ENCODE measurements at places on chromosomes 1 and 21.
A peak's percentile ranks its signal among the peaks of the same experiment; 100 is the strongest.

GRCh38 chr1:203463469-203464062 lies 12.0 kb upstream of the PRELP start:
- no peak for DNase-seq

GRCh38 chr1:2368053-2368744 lies 23.2 kb downstream of the MORN1 start:
- no peak for DNase-seq

DNA sequence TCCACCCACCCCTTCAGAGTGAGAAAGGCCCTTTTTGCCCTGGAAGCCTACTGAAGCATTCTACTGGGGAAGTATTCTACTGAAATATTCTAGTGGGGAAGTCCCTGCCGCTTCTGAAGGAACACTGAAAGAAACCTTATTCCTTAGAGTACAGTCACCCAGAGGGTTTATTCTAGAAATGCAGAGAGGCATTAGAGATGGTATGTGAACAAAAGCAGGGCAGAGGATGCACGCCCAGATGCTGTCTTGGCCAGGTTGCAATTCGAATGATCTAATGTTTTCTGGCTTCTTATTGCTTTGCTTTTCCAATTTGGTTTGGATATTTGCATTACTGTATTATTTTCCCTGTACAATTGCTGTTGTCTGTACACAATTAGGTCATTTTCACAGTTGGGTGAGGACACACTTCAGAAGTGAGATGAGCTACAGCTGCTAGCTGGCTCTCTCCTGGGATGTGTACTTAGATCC lies 37.1 kb downstream of the CCN1 start:
- DNase-seq: peak; percentile 24

DNA sequence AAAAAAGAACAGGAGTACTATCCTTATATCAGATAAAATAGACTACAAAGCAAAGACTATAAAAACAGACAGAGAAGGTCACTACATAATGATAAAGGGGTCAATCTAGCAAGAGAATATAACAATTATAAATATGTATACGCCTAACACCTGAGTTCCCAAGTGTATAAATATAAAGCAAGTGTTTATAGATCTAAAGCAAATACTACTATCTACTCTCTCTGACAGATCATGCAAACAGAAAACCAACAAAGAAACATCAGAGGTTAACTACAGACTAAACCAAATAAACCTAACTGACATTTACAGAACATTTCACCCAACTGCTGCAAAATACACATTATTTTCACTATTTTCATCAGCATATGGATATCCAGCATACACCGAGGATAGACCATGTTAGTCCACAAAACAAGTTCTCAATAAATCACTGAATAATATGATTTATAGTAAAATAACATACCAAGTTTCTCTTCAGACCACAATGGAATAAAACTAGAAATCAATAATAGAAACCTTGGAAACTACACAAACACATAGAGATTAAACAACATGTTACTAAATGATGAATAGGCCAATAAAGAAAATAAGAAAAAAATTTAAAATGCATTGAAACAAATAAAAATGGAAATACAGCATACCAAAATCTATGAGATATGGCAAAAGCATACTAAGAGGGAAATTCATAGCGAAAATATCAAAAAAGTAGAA lies 22.7 kb downstream of the UCHL5 start:
- DNase-seq: no peak

DNA sequence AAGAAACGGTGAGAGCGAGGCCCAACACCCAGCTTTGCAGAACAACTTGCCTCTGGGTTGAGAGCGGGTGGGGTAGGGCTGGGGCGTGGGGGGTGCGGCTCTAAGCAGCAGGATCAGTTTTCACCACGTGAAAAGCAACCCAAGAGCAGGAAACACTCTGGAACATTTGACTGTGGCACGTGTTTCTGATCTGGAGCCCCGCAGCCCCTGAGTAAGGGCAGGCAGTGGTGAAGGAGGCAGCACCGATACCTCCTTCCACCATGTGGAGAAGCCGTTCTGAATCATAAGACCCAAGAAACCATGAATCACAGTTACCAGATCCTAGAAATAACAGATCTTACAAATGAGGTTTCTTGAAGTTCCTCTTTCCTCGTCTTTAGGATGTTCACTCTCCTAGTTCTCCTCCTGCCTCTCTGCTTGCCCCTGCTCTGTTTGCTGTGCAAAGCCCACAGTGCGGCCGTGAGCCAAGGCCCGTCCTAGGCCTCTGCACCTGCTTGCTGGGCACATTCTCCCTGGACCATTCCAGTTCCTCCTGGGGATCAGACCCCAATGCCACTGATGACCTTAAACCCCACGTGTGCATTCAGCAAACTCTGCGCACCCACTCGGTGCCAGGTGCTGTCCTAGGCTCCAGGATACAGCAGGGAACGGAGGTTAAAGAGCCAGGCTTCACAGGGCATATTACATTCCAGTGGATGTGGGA lies 31.9 kb downstream of the SLC1A7 start:
- no peak for DNase-seq

DNA sequence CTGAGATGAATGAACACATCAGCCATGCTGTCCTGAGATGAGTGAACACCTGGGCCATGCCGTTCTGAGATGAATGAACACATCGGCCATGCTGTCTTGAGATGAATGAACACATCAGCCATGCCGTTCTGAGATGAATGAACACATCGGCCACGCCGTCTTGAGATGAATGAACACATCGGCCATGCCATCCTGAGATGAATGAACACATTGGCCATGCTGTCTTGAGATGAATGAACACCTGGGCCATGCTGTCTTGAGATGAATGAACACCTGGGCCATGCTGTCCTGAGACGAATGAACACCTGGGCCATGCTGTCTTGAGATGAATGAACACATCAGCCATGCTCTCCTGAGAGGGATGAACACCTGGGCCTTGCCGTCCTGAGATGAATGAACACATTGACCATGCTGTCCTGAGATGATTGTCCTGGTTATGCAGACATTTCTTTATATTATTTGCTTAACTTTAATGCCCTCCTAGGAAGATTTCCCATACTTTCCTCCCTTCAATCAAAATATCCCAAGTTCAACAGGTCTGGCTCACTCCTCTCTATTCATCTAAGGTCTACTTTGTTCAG lies 48.6 kb upstream of the COL6A1 start:
- no peak for DNase-seq

DNA sequence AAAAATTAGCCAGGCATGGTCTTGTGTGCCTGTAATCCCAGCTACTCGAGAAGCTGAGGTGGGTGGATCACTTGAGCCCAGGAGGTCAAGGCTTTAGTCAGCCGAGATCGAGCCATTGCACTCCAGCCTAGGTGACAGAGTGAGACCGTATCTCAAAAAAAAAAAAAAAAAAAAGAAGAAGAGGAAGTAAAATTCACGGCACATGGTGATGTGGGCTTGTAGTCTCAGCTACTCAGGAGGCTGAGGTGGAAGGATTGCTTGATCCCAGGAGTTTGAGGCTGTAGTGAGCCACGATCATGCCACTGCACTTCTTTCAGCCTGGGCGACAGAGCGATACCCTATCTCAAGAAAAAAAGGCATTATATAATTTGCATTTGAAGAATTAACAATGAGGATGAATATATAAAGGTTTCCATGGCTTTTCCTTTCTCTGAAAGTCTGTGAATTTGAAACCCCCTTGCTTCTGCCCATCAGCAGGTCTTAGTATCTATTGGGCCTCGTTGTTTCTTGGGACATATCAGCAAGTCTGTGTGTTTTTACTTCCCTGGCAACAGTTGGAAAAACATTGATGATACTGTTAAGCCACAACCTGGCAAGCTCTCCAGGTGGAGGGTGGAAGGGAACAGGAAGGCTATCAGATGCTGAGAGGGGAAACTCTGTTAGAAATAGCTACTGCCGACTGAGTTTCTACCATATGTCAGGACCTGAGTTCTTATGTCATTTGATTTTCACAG lies 4.6 kb upstream of the PLA2G2D start:
- DNase-seq: no peak

DNA sequence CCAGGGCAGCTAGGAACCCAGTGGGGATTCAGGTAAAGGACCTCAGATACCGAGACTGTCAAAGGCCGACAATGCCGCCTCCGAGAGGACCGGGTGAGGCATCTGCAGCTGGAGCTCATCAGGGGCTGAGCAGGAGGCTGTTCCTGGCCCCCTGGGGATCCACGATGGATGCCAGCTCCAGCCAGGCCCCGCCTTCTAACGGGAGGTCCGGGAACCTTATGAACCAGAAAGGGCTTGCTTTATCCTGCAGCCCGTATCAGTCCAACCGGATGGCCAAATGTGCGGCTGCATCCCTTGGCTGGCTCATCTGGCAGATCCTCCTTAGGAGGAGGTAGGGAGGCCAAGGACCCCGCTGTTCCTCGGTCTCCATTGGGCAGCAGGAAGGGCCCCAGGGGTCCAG lies 32.0 kb downstream of the SLC45A1 start:
- no peak for DNase-seq

- DNase-seq: peak; percentile 67
These were observed 52.2 kb downstream of the SMYD2 start for GRCh38 chr1:214332946-214333798.

GRCh38 chr1:158028969-158029368 lies 35.5 kb downstream of the KIRREL1 start:
- DNase-seq: no peak

DNA sequence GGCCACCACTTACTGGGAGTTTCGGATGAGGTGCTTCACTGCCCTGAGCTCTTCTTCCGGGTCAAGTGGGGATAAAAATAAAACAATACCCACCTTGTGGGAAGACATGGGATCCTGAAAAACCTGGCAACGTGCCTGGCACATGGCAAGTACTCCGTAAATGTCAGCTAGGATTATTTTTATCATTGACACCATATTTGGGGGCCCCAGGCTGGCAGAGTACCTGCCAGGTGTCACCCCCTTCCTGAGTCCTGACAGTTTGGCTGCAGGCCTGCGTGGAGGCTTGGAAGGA lies 9.2 kb upstream of the EPHA2 start:
- no peak for DNase-seq

DNA sequence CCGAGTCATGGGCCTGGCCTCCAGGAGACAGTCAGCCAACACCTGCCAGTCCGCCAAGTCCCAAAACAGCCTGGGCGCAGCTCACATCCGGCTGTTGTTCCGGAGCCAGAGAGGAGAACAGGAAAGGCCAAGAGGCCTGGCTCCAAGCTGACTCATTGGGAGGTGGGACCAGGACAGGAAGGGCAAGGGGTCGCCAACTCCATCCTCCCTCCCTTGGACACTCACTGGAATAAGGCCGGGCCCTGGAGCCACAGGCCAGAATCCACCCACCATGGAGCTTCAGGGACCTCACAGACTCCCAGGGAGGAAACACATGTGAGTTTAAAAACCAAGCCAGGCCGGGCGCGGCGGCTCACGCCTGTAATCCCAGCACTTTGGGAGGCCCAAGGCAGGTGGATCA lies 25.1 kb upstream of the CLIC4 start:
- DNase-seq: peak; percentile 69

GRCh38 chr1:15323351-15323988 lies 76.4 kb downstream of the FHAD1 start:
- peak; percentile 86 for DNase-seq

GRCh38 chr1:70707214-70707613 lies 296.1 kb downstream of the CTH start:
- DNase-seq: no peak

GRCh38 chr1:67041841-67042503 lies 12.0 kb downstream of the SLC35D1 start:
- no peak for DNase-seq

- DNase-seq: no peak
These were observed 21.9 kb upstream of the LSM10 start for GRCh38 chr1:36419569-36419968.

- DNase-seq: no peak
These were observed 10.6 kb downstream of the PGM1 start for GRCh38 chr1:63603810-63604209.

DNA sequence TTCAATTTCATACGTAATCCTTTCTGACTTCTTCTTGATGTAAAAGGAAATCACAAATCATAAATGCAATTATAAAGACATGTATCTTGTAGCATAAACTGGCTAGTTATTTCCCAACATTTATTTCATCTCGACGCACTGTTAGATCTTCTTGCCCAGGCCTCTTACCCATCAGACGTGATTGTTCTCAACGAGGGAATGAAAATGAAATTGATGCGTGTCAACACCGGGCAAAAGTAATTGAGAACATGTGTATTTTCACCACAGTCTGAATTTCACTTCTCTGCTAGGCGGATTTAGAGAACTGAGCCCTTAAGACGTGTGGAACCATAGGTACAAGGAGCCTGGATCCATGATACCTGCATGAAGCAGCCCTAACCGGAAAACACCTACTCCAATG lies 519.7 kb downstream of the KCNT2 start:
- DNase-seq: no peak

DNA sequence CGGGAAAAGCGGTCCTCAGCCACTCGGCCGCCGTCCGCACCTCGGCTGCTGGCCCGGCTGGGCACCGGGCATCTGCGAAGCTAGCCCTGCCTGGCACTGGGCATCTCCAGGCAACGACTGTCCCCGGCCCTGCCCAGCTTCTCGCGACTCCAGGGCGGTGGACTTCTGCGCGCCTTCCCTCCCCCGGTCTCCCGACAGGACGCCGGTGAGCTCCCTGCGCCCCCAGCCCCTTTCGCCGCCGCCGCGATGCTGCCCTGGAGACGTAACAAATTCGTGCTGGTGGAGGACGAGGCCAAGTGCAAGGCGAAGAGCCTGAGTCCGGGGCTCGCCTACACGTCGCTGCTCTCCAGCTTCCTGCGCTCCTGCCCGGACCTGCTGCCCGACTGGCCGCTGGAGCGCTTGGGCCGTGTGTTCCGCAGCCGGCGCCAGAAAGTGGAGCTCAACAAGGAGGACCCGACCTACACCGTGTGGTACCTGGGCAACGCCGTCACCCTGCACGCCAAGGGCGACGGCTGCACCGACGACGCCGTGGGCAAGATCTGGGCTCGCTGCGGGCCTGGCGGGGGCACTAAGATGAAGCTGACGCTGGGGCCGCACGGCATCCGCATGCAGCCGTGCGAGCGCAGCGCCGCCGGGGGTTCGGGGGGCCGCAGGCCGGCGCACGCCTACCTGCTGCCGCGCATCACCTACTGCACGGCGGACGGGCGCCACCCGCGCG lies 514 bp downstream of the FAM43B start:
- DNase-seq: no peak

GRCh38 chr1:117120774-117121588 lies 568 bp downstream of the TRIM45 start:
- DNase-seq: no peak

DNA sequence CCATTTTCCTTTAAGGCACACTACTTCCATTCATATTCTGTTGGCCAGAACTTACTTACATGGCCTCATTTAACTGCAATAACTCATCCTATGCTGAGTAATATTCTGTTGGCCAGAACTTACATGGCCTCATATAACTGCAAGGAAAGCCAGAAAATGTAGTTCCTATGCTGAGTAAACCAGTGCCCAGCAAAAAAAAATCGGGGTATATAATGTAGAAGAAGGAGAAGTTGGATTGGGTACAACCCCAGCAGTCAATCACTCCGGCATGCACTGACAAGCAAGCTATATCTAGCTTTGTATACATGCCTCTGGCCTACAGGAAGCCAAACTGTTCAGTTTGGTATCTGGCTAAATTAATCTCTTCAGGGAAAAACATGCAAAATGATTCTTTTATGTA lies 39.4 kb upstream of the PPIH start:
- no peak for DNase-seq

- DNase-seq: no peak
These were observed 317.2 kb upstream of the DEPDC1 start for GRCh38 chr1:68814067-68814466.
